ENCODE measurements at places on chromosomes 13 and 19.

DNA sequence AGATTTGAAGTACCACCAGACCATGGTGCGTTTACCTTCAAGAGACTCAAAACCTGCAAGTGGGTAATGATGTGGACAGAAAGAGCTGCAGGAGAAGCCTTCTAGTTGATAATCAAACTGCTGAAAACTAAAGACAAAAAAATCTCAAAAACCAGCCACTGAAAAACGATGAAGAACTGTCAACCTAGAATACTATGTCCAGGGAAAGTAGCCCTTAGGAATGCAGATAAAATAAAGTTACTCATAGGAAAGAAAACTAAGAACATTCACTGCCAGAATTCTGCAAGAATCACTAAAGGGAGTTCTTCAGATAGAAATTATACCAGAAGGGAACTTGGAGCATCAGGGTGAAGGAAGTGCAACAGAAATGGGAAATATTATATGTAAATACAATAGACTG lies 5.3 kb downstream of the ZNF470 start:
- DNase-seq: no peak

DNA sequence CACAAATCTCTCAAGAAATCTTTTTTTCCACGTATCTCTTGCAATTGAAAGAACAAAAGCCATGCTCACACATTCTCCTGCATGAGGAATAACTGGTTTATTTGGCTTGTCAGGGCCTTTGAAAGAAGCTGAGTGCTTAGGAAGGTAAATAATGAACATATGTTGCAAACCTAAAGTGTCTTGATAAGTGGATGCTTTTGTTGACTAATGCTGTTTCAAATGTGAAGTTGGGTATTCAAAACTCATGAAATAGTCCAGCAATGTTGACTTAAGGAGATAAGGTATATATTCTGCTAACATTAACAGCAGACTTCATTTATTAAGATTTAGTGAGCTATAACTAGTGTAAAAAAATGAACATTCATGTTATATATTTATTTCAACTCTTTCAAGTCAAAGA lies 1792.7 kb upstream of the MIR17HG start:
- no peak for DNase-seq

GRCh38 chr13:92537471-92537870 lies 689.1 kb upstream of the GPC6 start:
- DNase-seq: no peak

GRCh38 chr13:71255633-71256032 lies 611.4 kb downstream of the DACH1 start:
- DNase-seq: no peak

DNA sequence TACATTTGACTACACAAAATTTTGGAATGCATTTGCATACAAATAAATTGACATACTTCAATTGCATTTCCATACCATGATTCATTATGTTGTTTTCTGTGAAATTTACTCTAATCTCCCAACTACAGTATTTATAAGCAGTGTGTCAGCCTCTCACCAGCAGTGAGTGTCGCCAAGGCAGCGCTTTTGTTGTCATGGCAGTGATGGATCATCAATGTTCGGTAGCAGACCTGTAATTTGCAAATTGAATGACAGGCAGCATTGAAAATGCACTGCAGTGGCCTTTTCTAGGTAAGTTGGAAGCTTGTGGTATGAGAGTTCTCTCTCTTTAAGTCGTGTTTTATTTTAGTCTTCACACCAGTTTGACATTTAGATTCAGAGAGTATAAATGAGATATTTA lies 534.1 kb downstream of the PCDH17 start:
- no peak for DNase-seq

DNA sequence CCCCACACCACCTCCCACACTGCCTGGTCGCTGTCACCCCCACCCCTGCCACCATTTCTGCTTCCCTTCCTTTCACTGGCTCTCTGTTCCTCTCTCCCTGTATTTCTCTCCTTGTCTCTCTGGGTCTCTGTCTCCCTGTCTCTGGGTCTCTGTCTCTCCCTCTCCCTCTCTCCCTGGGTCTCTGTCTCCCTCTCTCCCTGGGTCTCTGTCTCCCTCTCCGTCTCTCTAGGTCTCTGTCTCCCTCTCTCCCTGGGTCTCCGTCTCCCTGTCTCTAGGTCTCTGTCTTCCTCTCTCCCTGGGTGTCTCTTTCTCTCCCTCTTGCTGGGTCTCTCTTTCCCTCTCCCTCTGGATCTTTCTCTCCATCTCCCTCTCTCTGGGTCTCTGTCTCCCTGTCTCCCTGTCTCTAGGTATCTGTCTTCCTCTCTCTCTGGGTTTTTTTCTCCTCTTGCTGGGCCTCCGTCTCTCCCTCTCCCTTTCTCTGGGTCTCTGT lies 21.6 kb downstream of the KLHL26 start:
- no peak for DNase-seq

DNA sequence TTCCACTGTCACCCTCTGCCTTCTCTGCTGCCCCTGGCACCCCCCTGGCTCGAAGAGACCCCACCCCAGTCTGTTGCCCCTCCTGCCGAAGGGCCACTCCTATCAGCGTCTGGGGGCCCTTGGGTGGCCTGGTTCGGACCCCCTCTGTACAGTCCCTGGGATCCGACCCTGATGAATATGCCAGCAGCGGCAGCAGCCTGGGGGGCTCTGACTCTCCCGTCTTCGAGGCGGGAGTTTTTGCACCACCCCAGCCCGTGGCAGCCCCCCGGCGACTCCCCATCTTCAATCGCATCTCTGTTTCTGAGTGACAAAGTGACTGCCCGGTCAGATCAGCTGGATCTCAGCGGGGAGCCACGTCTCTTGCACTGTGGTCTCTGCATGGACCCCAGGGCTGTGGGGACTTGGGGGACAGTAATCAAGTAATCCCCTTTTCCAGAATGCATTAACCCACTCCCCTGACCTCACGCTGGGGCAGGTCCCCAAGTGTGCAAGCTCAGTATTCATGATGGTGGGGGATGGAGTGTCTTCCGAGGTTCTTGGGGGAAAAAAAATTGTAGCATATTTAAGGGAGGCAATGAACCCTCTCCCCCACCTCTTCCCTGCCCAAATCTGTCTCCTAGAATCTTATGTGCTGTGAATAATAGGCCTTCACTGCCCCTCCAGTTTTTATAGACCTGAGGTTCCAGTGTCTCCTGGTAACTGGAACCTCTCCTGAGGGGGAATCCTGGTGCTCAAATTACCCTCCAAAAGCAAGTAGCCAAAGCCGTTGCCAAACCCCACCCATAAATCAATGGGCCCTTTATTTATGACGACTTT lies 2.0 kb downstream of the ZFP36 start:
- DNase-seq: no peak

GRCh38 chr13:110387451-110388107 lies 80.5 kb downstream of the COL4A2 start:
- DNase-seq: peak; percentile 16

DNA sequence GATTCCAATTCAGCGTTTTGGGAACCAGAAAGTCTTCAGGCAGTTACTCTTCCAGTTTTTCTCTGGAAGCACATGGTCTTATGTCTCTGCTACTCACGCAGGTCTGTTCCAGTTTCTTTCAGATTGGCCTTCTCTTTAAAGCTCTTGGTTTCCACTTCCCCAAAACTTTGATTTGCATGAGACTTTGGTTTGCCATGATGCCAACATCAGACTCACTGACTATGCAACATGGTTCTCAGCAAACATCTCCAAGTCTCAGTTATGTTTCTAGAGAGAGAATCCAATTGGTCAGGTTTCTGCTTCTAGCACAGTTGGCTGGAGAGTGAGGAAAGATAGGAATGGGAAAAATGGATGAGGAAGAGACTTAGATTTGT lies 3.1 kb downstream of the AKAP11 start:
- DNase-seq: no peak

GRCh38 chr19:38011426-38011825 lies 104.4 kb downstream of the SIPA1L3 start:
- no peak for DNase-seq

- peak; percentile 63 for DNase-seq
These were observed 43.0 kb downstream of the RB1 start for GRCh38 chr13:48346583-48346982.

GRCh38 chr19:36527873-36528193 lies 238 bp downstream of the ZNF260 start:
- DNase-seq: no peak

- no peak for DNase-seq
These were observed 4.1 kb upstream of the SIGLEC6 start for GRCh38 chr19:51535535-51535934.

GRCh38 chr19:2806736-2807378 lies 12.8 kb upstream of the ZNF554 start:
- DNase-seq: no peak

DNA sequence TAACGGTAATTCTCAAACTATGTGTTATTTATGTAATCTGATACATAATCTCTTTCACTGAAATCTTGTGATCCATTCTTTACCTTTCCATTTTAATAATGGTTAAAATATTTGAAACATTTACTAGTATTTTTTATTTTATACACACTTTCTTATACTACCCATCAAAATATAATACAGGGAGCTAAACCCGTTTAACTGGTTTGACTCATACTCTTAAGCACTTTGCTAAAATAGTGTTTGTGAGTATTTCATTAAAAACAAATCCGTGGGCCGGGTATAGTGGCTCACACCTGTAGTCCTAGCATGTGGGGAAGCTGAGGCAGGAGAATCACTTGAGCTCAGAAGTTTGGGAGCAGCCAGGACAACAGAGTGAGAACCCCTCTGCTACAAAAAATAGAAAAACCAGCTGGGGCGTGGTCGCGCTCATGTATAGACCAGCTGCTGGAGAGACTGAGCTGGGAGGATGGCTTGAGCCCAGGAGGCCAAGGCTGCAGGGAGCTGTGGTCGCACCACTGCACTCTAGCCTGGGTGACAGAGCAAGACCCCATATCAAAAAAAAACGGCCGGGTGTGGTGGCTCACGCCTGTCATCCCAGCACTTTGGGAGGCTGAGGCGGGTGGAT lies 43.8 kb upstream of the DCUN1D2 start:
- no peak for DNase-seq

- peak; percentile 78 for DNase-seq
These were observed 142.4 kb downstream of the MYCBP2 start for GRCh38 chr13:77184455-77184854.

- DNase-seq: no peak
These were observed 7.3 kb downstream of the IRS2 start for GRCh38 chr13:109779074-109779473.

GRCh38 chr13:97460004-97460775 lies 26.2 kb downstream of the RAP2A start:
- no peak for DNase-seq

- DNase-seq: no peak
These were observed 566.9 kb downstream of the PCDH9 start for GRCh38 chr13:66663206-66663605.

DNA sequence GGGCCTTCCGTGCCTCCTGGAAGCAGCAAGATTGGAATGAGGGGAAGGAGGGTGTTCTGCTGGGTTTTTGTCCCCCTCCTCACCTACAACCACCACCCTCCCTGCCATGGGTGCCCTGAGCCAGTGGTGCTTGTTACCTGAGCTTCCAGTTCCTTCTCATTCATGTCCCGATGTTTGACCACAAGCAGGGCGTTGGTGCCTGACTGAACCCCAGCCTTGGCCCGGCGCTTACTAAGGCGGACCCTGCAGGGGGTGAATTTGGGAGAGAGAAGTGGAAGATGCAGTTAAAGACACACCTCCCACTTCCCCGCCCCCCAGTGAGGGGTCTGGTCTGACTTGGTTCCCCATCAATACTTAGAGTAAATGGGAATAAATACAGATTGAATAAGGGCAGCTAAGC lies 4.3 kb downstream of the PAF1 start:
- DNase-seq: no peak

DNA sequence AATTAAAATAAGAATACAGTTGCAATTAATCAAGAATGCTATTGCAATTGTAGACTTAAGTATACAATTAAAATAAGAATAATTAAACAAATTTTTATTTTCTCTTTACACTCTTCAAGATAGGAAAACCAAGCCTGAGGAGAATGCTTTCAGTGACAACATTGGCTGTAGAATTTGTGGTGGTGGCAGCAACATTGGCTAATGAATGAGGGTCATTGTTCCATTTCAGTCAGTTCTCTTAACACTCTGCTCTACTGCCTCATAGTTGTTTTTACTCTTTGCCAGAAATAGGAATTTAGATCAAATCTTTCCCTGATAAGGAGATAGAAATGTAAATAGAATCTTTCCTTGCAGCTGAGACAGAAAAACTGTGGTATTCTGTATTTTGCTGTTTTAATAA lies 391.6 kb downstream of the PCDH20 start:
- no peak for DNase-seq

- DNase-seq: no peak
These were observed 912 bp upstream of the TUBA3C start for GRCh38 chr13:19182536-19182935.

- no peak for DNase-seq
These were observed 82.6 kb upstream of the OXGR1 start for GRCh38 chr13:97076898-97077297.

GRCh38 chr13:51286135-51287002 lies 53.1 kb upstream of the SERPINE3 start:
- DNase-seq: peak; percentile 84

DNA sequence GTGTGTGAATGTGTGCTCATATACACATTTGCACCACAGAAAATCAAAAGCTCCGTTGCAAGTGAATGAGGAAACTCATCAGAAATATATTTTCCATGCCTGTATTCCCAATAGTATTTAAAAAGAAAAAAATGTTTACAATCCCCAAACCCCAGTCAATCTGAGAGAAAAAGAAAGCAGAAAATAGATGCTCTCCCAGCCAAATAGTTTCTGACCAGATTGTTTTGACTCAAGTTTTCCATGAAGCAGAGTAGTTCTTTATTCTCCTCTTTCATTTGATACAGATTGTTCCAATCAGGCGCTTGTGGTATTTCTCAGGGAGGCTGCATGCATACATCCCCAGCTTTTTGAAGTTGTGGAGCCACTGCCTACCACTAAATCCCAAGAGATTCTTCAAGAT lies 110.6 kb downstream of the STARD13 start:
- DNase-seq: no peak

DNA sequence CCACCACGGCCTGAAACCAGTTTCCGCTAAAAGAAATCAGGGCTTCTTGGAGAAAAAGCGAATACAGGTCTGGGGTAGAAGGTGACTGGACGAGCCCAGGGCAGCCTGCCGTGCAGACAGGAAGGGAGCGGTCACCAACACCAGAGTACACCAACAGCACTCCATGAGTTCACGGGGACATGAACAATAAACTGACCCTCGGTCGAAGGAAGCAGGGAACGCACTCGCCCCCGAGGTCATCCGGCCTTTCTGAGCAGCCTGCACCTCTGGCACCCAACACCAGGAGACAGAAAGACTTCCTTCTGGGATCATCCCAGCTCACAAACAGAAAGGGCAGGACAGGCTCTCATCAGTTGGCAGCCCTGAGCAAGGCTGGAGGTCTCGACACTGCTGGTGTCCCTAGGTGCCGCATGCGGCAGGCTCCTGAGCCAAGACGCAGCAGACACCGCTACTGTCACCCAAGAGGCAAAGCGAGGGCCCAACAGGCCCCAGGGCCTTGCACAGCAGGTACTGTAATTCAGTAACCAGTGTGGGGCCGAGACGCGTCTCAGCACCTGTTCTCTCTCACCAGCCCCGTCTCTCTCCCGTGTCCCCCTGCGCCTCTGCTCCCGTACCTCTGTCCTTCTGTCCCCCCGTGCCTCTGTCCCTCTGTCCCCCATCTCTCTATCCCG lies 18.0 kb downstream of the DCUN1D2 start:
- DNase-seq: no peak
